ENCODE measurements at places on chromosomes 11 and 22. TPM values are rescaled to one million over a fixed set of nuclear protein-coding genes. Genes with fewer than 3 reads are reported as not detected.

GRCh38 chr11:60362241-60362640 lies 16.1 kb upstream of the MS4A7 start:
- no peak for DNase-seq

DNA sequence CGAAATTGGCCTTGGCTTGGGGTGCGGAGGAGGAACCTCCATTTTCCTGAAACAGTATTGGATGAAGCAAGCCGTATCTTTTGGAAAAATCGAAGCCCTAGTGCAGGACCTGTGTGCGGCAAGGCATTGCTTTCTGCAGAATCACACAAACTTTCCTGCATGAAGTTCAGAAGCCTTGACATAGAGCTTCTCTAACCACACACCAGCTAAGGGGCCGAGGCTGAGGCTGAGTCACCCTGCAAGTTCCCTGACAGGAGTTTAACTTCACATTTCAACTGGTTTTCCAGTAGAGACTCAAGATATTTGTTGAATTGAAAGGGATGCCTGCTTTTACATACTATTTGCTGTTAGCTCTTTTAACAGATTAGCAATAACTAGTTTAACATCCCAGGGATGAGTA lies 67.8 kb downstream of the TCF20 start:
- DNase-seq = peak; percentile 44

- no peak for DNase-seq
Measured at GRCh38 chr11:11068113-11068512, 210.3 kb upstream of the ZBED5 start.

DNA sequence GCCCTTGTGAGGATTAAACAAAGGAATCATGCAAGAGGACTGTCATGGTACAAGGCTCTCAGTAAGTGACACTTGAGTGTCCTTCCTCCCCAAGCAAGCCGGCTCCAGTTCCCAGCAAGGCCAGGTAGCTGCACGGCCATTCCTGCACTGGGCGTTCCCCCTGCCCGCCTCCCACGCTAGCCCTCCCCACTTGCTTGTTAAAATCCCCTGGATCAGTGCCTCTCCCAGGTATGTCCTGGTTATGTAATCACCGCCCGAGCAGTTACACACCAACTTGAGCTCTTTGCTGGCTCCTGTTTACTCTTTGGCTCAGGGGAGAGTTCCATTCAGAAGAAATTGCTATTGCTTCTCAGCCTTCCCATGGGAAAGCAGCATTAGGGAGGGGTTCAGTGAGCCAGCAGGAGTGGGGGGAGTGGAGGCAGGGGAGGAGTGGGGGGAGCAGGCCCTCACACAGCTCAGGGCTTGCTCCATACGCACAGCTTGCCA lies 19.4 kb upstream of the MYEOV start:
- DNase-seq = no peak

EML3 gene
- total RNA-seq = 19.3 TPM

- DNase-seq = no peak
Measured at GRCh38 chr11:111209543-111210355, 35.8 kb upstream of the POU2AF2 start.

- DNase-seq = peak; percentile 43
Measured at GRCh38 chr11:118618115-118618990, 10.9 kb downstream of the PHLDB1 start.

- no peak for DNase-seq
Measured at GRCh38 chr22:26885441-26886261, 228.3 kb downstream of the MIAT start.

GRCh38 chr11:116580799-116581198 lies 192.0 kb downstream of the BUD13 start:
- DNase-seq = no peak

DNA sequence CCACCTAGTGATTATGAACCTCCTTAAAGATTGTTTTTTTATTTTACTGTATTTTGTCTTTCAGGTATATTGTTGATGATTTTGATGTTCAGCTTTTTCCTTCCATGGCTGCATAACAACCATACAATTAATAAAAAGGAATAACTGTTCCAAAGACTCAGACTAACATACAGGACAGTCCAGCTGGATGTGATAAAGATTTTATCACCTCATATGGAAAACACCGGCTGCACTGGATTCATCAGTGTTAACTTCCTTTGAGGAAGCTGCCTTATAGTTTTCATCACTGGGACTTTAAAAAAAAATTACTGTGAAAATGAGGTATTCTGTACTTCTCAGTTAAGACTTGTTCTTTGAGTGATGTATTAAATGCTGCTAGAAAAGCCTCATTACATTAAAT lies 19.5 kb downstream of the AQP11 start:
- DNase-seq = no peak

OLFML1 gene
- 0.42 TPM for total RNA-seq

DNA sequence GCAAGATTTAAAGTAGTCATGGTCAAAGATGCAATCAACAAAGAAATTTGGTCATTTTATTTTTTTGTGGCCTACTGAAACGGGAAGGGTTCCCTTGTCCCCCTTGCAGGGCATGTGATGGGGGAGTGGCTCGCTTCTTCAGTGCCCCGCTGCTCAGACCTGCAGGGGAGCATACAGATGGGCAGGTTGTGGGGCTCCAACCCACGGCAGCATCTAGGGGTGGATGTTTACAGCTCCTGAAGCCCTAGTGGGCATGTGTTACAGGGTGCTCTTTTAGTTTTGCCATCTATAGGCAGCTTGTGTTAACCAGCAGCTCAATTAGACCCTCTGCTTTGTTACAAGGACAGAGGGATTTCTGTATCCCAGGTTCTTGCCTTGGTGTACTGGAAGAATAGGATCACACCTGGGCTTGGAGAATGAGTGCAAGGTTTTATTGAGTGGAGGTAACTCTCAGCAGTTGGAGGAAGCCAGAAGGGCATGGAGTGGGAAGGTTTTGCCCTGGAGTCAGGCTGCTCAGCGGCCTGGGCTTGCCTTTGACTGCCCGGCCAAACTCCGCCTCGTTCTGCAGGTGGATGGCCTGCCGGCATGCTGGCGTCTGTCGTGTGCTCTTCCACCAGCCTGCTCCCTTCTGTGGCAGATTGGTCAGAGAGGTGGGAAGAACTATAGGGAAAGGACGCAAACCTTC lies 9.4 kb downstream of the GSTP1 start:
- no peak for DNase-seq

DNA sequence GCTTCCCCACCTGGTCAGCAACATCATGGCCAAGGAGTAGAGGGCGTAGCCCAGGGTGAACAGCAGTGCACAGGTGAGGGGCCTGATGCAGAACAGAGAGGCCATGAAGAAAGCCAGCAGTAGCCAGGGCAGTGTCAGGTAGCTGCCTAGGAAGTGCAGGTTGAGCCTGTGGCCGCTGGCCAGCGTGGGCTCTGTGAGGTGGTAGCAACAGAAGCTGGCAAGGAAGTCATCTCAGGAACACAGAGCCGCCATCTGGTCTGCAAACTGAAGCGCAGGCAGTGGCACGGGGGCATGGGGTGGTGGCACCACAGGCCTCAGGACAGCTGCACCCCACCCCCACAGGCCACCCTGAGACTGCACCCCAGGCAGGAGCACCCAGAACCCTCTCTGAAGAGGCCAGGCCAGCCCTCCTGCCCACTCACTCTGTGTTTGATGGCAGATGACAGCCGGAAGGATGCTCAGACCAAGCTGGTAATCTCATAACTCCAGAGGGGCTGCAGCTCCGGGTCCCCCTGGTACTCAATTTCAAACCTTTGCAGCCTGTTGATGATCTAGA lies 95.3 kb downstream of the MED15 start:
- no peak for DNase-seq

SSRP1 gene
- 202 TPM for total RNA-seq

DNA sequence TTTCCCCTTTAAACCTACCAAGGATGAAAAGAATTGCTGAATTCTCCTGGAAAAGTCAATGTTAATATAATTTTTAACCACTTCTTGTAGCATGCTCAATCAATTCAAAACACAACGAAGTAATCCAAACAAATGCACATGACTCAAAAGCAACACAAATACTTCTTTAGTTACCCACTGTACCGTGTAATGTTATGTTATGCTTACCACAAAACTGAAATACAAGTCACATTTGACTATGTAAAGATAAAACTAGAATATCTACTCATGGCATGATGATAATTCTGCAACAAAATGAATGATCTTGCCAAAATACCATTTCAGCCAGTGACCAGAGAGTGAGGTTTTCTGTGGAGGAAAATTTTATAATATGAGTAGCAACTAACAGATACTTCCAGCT lies 587.0 kb downstream of the DLG2 start:
- no peak for DNase-seq

MS4A8 gene
- total RNA-seq = not detected

DNA sequence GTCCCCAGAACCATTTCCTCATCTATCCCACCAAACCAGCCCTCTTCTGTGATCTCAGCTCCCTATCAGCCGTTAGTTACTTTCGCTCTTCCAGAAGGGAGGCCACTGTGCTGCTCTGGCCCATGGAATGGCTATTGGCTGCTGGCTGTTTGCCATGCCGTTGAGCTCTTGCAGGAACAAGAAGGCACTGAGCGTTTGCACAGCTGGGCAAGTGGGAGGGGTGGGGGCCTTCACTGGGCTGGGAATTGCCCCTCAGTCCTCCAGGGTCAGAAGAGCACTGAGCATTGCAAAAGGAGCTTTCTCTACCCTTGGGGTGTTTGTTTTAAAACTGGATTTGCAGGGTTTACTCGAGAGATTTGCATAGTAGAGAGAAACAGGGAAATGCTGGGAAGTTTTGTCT lies 129.0 kb upstream of the PARVA start:
- DNase-seq = no peak

DNA sequence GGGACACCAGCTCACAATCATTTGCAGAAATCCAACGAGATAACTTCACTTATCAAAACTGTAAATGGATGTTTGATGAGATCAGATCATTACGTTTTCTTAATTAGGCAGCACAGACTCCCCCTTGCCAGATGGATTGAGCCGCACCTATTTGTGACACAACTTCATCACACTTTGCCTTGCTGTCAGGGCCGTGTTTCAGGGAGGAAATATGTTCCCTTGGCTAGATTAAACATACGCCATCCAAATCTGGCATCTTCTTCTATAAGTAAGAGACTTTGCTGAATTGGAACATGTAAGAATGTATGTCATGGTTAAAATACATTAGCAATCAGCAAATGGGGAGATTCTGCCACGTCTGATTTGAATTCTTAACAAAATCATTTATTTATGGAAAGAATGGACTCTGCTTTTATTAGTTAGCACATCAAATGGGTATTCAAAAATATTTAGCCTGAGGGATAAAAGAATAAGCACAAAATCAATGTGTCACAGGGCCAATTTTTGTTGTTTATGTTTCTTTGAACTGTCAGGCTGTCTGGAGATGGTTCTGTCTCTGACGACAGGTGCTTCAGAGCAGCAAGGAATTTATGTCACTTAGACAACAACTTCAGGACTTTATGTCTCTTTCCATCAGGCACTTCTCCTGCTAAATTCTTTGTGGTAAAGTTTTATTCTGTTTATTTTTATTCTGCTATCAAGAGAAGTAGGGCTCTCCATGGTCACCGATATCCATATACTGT lies 326.1 kb upstream of the NCAM1 start:
- DNase-seq = no peak

DNA sequence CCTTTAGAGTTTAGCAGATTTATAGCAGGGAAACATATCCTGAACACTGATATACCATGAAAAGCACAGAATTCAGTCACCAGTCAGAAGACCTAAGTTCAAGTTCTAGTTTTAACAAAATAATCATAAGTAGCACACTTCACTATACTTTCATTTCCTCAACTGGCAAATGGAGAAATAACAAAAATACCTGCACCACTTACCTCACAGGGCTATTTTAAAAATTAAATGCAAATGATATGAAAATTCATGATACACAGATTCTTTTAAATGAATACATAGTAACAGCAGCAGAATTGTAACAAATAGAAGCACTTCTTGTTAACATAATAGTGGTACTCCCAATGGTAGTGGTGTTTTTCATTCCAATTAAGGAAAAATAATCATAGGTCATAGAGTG lies 139.0 kb downstream of the FCHSD2 start:
- no peak for DNase-seq

PRR5L gene
- 51.8 TPM for total RNA-seq

SMC1B gene
- not detected for total RNA-seq

- no peak for DNase-seq
Measured at GRCh38 chr11:126417091-126417862, 61.8 kb downstream of the ST3GAL4 start.

PTPRJ gene
- total RNA-seq = 17.0 TPM

GRCh38 chr11:44730775-44731174 lies 4.0 kb downstream of the TSPAN18 start:
- DNase-seq = no peak

DNA sequence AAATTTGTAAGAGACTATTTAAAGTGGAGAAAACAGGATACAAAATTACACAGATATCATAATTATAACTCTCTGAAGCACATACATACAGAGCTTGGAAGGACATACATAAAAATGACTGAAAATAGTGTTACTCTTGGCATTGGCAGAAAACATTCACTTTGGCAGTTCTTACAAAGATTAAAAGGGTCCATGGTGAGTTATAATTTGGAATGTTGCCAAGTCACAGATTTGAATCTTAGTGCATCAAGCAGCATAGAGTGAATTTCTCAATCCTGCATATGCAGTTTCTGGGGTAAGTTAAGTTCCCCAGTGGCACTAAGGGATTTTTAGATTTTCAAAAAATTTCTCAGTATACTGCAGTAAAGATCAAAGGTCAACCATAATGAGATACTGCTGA lies 115.9 kb downstream of the CCDC81 start:
- no peak for DNase-seq

DNA sequence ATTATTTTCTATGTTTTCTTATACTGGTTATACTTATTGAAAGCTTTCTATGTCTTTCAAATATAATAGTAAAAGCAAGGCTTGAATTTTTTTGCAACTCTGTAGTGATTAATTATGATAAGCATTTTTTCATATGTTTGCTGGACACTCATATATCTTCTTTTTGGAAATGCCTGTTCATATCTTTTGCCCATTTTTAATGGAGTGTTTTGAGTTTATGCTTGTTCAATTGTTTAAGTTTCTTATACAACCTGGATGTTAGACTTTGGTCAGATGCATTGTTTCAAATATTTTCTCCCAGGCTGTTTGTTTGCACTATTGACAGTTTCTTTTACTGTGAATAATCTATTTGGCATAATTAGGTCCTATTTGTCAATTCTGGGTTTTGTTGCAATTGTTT lies 11.9 kb downstream of the OR52H1 start:
- DNase-seq = no peak

RGL4 gene
- not detected for total RNA-seq

DNA sequence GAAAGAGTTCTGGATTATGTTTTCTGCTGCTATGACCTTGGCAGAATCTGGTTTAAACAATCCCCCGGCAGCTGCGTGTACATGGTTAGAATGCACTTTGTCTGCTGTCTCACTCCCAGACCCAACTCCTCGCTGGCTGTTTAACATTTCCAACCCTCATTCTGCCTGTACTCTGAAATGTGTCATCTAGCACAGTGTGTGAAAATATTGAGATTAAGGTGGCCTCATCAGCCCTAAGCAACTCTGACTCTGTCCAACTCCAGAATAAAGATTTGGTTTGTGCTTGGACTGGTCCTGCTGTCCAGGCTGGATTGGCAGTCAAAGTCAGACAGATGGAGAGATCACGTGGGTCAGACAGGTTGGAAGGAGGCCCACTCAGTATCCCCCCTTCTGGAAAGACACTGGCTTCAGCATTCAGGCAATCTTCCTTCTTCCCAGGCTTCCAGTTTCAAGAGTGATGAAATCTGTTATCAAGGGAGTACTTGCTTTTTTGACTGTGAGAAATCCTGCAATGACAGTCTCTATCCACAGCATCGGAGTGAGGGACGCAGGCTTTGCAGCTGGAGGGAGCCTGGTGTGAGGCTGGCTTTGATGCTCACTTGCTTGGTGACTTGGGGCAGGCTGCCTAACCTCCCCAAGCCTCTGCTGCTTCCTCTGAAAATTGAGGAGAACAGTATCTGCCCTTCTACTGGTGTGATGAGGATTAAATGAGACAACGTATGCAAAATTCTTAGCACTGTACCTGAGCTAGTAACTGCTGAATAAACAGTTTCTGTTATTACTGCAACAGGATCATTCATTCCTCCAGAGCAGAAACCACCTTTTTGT lies 29.8 kb downstream of the ABTB2 start:
- no peak for DNase-seq

All from Daoy (cell line).